ENCODE measurements at places on chromosomes 6 and 20.
A peak's percentile ranks its signal among the peaks of the same experiment; 100 is the strongest.

GRCh38 chr6:160972111-160972510 is 19.5 kb upstream of the MAP3K4 start:
- DNase-seq, result no peak

- no peak for DNase-seq
Measured at GRCh38 chr6:24692003-24692402, 25.1 kb downstream of the ACOT13 start.

DNA sequence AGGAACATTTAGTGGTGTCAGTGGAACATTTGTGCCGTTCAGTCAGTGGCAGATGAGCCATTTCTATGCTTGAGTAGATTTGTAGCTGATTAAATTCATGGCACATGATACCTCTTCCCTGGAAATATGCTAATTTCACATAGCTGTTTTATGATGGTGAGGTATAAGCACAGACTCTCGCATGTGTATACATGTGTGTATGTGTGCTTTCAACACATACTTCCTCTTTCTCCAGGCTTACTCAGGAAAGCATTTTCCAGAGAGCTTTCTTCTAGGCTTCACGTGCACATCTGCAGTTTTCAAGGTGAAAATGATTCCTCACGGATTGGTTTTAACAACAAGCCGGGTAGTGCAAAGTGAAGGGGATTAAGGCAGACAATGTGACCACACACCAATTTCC is 396.5 kb downstream of the HDGFL1 start:
- DNase-seq, result no peak

DNA sequence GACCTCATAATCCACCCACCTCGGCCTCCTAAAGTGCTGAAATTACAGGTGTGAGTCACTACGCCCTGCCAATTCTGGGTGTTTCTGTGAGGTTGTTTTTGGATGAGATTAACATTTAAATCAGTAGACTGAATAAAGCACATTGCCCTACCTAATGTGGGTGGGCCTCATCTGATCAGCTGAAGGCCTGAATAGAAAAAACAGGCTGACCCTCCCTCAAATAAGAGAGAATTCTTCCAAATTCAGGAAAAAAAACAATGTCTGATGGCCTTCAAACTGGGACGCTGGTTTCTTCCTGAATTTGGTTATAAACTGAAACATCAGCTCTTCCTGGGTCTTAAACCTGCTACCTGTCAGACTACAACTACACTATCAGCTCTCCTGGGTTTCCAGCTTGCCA is 51.0 kb downstream of the POU3F2 start:
- DNase-seq, result no peak

DNA sequence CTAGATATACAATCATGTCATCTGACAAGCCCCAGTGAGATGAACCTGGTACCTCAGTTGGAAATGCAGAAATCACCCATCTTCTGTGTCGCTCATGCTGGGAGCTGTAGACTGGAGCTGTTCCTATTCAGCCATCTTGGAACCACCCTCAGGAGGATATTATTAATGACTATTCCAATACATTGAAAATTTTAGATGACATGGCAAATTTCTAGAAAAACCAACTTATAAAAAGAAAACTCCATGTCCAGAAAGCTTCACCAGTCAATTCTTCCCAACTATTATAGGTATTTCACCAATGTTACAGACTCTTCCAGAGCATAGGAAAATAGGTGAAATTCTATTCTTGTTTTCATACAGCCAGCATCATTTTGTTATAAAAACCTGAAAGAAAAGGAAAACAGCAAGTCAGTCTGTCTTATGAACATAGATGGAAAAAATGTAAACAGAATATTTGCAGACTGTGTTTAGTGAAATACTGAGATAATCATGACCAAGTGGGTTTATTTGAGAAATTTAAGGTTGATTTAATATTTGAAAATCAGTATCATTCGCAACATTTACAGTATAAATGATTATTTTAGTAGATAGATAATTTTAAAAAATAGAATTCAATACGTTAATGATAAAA is 43.3 kb downstream of the ATRN start:
- DNase-seq, result no peak

GRCh38 chr20:38152621-38153221 is 12.3 kb downstream of the TGM2 start:
- peak; percentile 33 for DNase-seq

DNA sequence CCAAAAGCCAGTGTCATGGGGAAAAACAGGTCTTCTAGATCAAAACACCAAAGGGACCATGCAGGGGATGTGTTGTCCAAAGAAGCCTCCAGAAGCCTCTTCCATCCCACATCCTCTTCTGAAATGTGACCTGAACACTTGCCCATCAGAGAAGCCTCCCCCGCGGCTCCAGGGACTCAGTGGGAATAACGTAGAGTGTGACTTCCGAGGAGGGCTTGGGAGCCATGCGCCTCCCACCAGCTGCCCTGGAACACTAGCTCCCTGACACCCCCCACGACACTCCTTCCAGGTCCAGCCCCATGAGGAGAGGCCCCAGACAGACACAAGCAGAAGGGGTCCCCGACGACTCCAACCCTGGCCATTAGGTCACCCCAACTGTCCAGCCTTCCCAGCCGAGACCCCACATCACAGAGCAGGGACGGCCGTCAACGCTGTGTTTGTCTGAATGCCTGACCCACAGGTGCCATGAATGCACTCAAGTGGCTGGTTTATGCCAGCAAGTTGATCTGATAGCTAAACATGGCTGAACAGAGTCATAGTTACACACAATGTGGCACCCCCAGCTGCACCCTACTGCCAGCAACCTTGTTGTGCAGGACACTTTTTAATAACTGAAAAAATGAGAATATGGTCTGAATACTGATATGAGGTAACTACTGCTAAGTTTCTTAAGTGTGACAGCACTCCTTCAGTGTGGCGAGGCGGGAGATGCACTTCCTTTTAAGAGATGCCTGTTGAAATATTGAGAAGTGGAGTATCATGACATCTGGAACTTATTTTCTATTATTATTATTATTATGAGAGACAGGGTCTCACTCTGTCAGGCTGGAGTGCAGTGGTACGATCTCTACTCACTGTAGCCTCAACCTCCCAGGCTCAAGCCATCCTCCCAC is 58.0 kb downstream of the GINS1 start:
- no peak for DNase-seq

GRCh38 chr6:52546678-52547077 is 30.2 kb downstream of the TRAM2 start:
- no peak for DNase-seq

DNA sequence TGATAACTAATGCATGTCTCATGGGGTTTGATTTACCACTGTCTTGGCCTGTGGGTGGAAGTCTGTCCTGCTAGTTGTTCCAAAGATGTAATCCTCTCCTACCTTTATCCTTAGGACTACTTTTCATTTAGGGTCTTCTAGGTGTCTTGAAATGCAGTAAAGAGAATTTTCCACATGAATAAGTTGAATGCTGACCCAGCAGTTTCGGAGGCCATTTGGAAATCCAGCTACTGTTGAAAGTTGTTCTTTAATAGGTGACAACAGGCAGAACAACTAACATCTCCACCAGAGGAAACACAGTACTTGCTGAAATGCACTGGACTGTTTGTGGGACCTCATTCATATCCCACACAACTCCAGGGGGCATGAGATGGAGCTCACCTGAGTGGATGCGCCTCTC is 478.1 kb downstream of the BTBD3 start:
- DNase-seq, result no peak

- peak; percentile 88 for DNase-seq
Measured at GRCh38 chr20:32535953-32536823, 48.9 kb downstream of the NOL4L start.

GRCh38 chr6:10414756-10415616 is at the start of gene TFAP2A:
TFAP2A (minus strand) TSS chr6:10415074; CDS start chr6:10414991, 83 bp downstream.
- no peak for DNase-seq

DNA sequence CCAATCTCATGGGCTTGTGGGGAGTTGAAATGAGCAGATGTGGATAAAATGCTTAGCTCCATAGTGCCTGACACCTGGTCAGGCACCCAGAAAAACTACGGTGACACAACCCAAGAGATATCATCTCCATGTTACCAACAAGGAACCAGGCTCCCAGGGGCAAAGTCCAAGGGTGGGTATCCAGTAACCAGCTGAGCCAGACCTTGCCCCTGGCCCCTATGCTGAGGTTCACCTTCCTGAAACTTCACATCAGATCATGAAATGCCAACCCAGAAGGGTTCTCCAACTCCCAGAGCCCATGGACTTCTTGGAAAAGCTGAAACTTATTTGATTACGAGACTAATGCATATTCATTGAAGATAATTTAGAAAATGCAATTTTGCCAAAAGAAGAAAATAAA is 141.8 kb upstream of the KCNG1 start:
- DNase-seq, result no peak

DNA sequence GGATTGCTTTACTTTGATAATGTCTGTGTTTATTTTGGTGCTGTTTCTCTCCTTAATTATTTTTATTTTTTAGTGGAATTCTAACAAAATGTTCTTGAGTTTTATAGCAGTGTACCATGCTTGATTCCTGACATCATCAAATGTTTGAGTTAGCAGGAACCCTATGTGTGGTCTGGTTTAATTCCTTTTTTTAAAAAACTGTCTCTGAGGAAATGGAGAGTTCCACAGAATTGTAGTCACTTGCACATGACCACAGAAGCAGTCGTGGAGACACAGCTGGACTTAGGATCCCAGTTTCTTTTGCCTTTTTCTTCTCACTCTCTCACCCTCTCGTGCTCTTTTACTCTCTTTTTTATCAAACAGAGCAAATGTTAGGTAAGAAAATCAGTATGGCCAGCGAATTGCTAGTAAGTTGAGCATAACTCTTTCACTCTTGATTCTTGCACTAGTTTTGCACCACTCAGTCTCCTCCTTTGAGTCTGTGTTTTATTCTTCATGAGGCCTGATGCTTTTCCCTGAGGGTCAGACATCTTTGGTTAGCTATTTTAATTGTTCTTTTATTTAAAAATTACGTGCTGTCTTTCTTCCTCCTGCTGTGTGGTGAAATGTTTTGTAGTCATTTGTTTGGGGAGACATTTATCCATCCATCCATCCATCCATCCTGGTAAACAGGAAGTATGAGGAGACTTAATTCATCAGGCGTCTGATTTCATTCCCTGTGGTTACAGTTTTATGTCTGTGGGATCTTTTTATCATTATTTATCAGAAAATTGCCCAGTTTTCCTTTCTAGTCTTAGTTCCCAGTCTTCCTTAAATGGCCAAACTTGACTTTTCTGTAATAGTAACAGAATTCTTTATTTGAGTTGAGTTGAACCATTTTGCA is 83.0 kb downstream of the SCAF8 start:
- DNase-seq, result no peak

GRCh38 chr20:9615766-9616454 is 101.5 kb downstream of the LAMP5 start:
- no peak for DNase-seq

GRCh38 chr6:35177157-35177556 is 36.0 kb upstream of the TCP11 start:
- no peak for DNase-seq

DNA sequence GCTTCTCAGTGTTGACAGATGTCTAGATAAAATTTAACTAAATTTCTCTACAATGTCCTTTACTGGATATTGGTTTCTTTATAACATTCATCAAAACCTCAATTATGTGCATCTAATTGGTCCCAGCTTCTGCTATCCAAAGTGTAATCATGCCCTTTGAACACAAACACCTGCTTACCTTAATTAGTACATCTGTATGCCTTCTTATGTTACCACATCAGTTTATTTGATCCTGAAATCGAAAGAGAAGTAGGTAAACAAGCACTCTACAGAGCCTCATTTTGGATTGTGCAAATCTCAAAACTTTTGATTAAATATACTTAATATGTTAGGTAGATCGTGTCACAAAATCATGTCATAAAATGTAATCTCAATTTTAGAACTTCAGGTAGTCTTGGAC is 36.5 kb downstream of the TAB2 start:
- no peak for DNase-seq

All from activated naive CD4-positive, alpha-beta T cell treated with anti-CD3 and anti-CD28 coated beads for 36 hours (primary cell).